Hindlimb muscle (tissue), 1 donor: ENCODE measurements at places on chromosomes 5 and 9. TPM values are rescaled to one million over a fixed set of nuclear protein-coding genes. Genes with fewer than 3 reads are reported as not detected.

Gene FAT2
- 0.66 TPM for polyA plus RNA-seq

Gene MLANA
- polyA plus RNA-seq: 1.4 TPM

Gene PDZD2
- polyA plus RNA-seq: 6.1 TPM

Gene SNCB
- polyA plus RNA-seq: not detected

Gene GABRB2
- polyA plus RNA-seq: 0.18 TPM

Gene FOXD4L5
- 1.1 TPM for polyA plus RNA-seq

Gene GGTA1
- polyA plus RNA-seq: 10.2 TPM

Gene OR1L6
- polyA plus RNA-seq: not detected

Gene SLIT3
- 7.5 TPM for polyA plus RNA-seq

Gene PDGFRB
- polyA plus RNA-seq: 174 TPM

Gene ADGRD2
- not detected for polyA plus RNA-seq

Gene BTNL8
- not detected for polyA plus RNA-seq

Gene THBS4
- polyA plus RNA-seq: 116 TPM

Gene ZNF189
- polyA plus RNA-seq: 19.8 TPM

Gene POLR3G
- polyA plus RNA-seq: 2.4 TPM

Gene IFNA2
- polyA plus RNA-seq: not detected

Gene PCDHGA2
- polyA plus RNA-seq: 2.1 TPM

Gene AJM1
- 2.8 TPM for polyA plus RNA-seq

Gene FBP2
- polyA plus RNA-seq: 86.4 TPM

Gene C9orf153
- 0.22 TPM for polyA plus RNA-seq

Gene MRPL36
- polyA plus RNA-seq: 32.8 TPM

Gene FRMPD1
- polyA plus RNA-seq: 19.2 TPM
